ENCODE measurements at places on chromosomes 1 and 21.

- DNase-seq, result no peak
Measured at GRCh38 chr1:44238660-44239059, 25.4 kb downstream of the DMAP1 start.

DNA sequence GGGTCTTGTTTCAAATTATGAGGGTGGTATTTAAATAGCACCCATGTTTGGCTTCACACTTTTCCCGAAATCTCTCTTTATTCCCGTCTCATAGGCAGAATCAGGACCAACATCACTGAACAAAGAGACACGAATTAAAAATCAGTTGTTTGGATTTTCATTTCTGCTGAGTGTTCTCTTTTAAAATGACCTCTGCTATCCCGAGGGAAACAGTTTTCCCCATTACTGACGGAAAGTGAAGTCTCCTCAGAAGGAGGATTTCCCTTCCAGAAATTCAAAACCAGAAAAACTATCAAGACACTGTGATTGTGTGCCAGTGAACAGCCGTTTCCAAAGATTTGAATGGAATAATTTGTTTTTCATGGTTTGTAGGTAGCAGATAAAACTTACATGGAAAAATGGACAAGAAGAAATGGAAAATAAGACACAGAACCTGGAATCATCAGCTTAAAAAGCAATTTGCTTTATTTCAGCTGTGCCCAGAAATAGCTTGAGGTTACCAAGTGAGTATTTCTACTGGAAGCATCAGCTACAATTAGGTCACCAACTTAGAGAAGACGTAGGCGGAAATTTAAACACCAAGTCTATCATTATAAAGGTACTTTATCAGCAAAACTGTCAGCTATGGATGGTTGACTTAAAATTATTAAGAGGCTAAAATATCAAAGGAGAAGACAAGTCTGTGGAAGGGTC, 68.5 kb downstream of the RUNX1 start:
- no peak for DNase-seq

GRCh38 chr1:84985365-84985764, 11.5 kb downstream of the MCOLN2 start:
- DNase-seq, result no peak

DNA sequence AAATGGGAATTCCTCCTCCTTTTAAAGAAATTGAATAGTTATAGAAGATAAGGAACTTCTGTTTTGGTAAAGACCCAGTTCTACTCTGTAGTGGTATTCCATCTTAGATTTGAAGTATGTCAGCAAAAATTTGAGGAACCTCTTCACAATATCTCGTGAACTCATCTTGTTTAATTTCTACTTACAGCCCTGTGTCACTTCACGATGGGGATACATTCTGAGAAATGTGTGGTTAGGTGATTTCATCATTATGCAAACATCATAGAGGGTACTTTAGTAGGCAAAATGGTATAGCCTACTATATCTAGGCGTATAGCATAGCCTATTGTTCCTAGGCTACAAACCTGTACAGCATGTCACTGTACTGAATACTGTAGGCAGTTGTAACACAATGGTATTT, 36.0 kb downstream of the ALG6 start:
- no peak for DNase-seq

- no peak for DNase-seq
Measured at GRCh38 chr1:18015719-18016118, 91.9 kb upstream of the IGSF21 start.

- DNase-seq, result no peak
Measured at GRCh38 chr1:85544689-85545215, 35.8 kb upstream of the CCN1 start.

DNA sequence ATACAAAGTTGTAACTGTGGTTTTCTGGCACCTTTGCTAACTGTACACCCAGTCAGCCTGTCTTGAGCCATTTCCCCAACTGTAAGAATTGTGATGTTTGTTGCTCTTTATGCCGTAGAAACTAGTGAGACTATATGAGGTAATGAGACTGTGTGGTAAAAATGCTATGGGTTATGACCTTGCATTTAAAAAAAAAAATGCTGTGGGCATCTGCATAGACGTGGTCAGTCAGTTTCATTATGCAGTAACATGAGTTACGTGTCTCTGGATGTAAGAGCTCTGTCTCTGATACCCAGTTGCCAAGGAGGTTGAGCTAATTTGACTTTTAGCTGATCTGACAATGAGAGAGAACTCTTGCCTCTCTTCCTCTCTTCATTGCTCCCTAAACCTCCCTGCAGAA, 80.6 kb upstream of the LAMC2 start:
- DNase-seq, result no peak

- no peak for DNase-seq
Measured at GRCh38 chr1:30616759-30617158, 106.6 kb downstream of the MATN1 start.

- no peak for DNase-seq
Measured at GRCh38 chr1:42214447-42214871, 49.9 kb upstream of the GUCA2A start.

GRCh38 chr1:1244192-1244811, 2.2 kb downstream of the C1QTNF12 start:
- DNase-seq, result no peak

DNA sequence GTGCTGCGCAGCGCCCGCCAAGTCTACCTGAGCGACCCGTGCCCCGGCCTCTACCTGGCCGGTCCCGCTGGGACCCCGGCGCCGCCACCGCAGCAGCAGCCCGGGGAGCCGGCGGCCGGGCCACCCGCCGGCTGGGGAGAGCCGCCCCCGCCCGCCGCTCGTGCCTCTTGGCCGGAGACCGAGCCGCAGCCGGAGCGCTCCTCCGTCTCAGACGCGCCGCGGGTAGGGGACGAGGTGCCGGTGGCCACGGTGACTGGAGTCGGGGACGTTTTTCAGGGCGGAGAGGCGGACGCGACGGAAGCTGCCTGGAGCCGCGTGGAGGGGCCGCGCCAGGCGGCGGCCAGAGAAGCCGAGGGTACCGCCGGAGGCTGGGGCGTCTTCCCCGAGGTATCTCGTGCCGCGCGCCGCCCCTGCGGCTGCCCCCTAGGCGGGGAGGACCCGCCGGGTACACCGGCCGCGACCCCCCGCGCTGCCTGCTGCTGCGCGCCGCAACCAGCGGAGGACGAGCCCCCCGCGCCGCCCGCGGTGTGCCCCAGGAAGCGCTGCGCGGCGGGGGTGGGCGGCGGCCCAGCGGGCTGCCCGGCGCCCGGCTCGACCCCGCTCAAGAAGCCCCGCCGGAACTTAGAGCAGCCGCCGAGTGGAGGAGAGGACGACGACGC, 646 bp downstream of the IER5 start:
- DNase-seq, result no peak

DNA sequence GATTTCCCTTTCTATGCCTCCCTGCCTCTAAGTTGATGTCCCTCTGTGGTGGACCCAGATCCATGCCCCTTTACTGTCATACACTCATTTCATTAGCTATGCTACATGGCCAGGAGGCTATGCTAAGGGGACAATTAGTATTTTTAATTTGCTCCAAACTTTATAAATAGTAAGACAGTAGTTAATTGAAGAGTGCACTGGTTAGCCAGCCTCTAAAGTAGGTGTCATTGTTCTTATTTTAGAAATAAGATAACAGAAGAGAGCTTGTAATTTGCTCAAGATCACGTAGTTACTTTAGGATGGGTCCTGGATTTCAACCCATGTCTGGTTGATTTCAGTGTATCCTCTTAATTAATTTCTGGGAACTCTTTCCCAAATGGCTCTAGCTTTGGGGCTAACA, 29.4 kb upstream of the GNG12 start:
- DNase-seq, result no peak

DNA sequence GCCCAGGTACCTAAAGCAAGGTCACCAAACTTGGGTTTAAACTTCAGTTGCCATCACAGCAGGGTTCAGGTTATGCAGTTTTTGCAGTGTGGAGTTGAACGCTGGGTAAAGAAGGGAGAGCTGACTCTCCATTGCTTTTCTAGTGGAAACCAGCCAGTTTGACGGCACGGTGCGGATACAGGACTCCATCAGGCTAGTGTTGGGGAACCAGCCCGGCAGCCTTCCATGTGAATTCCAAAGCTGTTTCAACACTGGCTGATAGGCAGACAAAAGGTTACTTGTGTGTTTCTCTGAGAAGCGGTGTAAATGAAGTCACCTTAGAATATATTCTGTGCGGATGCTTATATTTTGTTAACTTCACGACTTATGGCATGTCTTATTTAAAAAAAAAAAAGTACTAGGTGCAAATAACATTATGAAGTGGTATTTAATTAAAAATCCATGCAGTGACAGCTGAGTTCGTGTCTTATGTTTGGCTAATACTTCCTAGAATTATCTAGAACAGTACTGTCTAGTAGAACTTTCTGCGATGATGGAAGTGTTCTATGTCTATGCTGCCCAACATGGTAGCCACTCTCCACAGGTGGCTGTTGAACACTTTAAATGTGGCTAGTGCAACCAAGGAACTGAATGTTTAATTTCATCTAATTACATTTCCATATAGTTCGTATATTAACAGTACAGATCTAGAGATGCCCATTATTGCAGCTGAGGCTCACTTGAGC, 29.9 kb upstream of the RCAN3 start:
- DNase-seq, result no peak

GRCh38 chr21:26956216-26956615, 10.7 kb downstream of the ADAMTS5 start:
- DNase-seq, result no peak

- no peak for DNase-seq
Measured at GRCh38 chr1:41315146-41315822, 46.0 kb upstream of the FOXO6 start.

GRCh38 chr21:38337793-38338192, 81.0 kb downstream of the KCNJ15 start:
- no peak for DNase-seq

- DNase-seq, result no peak
Measured at GRCh38 chr1:47711848-47712492, 274.1 kb downstream of the FOXD2 start.

DNA sequence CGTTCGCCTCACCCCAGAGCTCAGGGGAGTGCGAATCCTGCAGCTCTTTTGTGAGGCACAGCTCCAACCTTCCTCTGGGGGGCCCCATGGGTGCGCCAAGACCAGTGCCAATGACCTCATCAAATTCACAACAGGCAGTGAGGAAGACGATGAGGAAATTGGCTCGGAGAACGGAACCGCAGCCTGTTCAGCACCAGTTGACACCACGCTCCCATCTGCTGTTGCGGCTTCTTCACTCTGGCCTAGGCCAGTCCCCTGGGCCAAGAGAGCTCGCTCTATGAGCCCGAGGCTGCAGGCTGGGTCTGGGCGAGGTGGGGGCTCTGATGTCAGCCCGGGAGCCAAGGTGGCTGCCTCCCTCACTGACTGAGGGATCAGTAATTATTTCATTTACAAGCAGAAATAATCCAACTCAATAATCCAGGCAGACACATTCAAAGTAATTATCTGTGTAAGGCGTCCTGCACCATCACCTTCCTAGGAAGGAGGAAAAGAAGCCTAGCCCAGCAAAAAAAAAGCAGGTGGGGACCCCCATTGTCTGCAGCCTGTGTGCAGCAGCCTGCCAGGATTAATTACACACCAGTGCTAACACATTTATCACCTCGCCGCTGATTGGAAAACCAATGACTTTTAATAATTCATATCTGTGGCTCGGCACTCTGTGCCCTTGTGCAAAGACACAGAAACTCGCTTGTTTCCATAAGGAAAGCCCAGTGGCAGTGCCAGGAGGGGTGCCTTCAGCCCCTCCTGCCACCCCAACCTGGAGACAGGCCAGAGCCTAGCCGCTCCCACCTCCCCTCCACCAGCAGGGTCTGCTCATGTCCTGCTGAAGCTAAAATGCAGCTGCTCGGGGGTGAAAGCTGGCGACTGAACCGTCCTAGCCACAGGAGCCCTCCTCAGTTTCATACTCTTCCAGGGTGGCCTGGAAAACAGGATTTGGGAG, 1.9 kb downstream of the PLEKHA6 start:
- DNase-seq, result no peak

GRCh38 chr1:151562661-151563060, 22.6 kb downstream of the TUFT1 start:
- DNase-seq, result no peak

- DNase-seq, result no peak
Measured at GRCh38 chr1:54299037-54299436, 99.1 kb downstream of the MRPL37 start.

DNA sequence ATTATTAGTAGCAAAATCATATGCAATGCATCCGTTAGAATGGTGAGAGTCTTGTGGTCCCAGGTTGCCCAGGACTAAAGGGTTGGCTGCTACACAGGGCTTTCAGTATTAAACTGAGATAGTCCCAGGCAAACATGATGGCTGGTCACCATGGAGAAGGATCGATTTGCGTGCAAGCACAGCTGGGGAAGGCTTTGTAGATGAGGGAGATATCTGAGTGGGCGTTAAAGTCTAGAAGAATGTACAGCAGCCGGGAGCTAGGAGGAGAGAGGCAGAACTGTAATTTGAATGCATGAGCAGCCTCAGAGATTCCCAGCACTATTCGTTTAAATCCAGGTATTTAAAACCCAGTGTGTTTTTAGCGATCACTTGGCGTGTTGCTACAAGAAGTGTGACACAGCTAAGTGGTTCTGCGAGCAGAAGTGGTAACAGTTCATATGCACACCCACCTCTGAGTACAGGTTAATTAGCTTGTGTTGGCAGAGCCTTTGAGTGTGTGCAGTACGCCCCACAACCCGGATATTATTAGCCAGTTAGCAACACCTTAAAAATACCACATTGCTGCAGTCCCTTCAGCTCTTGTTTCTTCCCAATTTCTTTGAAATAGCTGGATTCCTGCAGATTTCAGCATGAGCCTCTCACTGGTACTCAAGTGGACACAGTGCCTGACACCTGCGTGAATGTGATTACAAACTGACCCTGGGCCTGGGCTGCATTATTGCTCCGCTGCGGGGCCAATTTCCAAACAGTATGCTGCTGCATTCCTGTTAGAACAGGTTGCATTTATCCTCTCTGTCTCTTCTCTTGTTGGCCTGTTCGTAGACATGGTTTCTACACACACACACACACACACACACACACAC, 67.2 kb upstream of the SCAF4 start:
- no peak for DNase-seq

DNA sequence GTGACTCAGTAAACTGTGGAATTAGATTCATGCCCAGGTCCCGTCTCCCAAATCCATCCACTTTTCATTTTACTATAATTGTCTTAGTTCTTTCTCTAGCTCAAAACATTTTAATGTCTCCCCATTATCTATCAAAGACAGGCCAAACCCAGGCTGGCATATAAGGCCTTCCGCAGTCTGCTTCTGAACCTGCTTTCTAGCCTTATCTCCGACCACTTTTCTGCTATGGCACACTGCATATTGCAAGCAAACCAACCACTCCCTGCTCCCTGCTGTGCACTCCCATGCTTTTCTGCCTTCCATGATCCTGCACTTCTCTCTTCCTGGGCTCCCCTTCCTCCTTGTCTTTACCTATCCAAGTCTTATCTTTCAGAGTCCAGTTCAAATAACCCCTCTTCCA, 17.3 kb upstream of the PIGM start:
- no peak for DNase-seq

- DNase-seq, result no peak
Measured at GRCh38 chr1:38125837-38126520, 79.4 kb upstream of the POU3F1 start.
